Lung (tissue), 17 donors: ENCODE measurements at places on chromosomes 12 and 14. TPM values are rescaled to one million over a fixed set of nuclear protein-coding genes. Genes with fewer than 3 reads are reported as not detected.

Gene PRKD1
- total RNA-seq: 20.9 TPM

Gene ACOT4
- 4.2 TPM for total RNA-seq

Gene REM2
- total RNA-seq: not detected

Gene NOVA1
- total RNA-seq: 3.2 TPM

Gene JDP2
- 34.8 TPM for total RNA-seq

Gene DPPA3
- total RNA-seq: not detected

Gene LRRC10
- not detected for total RNA-seq

Gene LUM
- 278 TPM for total RNA-seq

Gene ANKRD33
- total RNA-seq: 0.14 TPM

Gene FKBP3
- total RNA-seq: 30.6 TPM

Gene ITPK1
- 99.4 TPM for total RNA-seq

Gene RIN3
- total RNA-seq: 55.5 TPM

Gene PUS7L
- total RNA-seq: 10.4 TPM

Gene TAS2R7
- total RNA-seq: not detected

- no peak for DNase-seq
Measured at GRCh38 chr12:5626151-5626550, 194.2 kb downstream of the NTF3 start.

DNA sequence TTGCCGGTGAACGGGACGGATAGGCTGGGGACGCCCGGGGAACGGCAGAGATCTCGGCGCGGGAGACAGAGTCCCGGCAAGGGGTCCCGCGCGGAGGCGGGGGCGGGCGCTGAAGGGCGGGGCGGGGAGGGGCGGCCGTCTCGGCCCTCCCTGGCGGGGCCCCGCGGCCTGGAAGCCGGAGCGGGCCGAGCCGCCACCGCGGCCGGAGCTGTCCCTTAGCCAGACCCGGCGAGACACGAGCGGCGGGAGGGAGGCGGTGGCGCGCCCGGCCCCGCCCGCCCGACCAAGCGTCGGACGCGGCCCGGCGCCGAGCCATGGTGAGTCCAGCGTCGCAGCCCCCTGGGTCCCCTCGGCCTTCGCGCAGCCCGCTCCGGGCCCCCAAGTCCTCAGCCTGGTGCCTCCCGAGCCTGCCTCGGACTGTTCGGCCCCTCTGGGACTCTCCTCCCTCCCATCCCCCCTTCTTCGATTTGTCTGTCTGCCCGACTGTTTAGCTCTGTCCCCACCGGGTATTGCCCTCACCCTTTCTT lies at the start of gene ARHGEF40:
ARHGEF40 (plus strand) TSS at position 222 of the 527 bp plus-strand sequence; CDS start at position 315, 93 bp downstream.
- DNase-seq: peak; percentile 84

DNA sequence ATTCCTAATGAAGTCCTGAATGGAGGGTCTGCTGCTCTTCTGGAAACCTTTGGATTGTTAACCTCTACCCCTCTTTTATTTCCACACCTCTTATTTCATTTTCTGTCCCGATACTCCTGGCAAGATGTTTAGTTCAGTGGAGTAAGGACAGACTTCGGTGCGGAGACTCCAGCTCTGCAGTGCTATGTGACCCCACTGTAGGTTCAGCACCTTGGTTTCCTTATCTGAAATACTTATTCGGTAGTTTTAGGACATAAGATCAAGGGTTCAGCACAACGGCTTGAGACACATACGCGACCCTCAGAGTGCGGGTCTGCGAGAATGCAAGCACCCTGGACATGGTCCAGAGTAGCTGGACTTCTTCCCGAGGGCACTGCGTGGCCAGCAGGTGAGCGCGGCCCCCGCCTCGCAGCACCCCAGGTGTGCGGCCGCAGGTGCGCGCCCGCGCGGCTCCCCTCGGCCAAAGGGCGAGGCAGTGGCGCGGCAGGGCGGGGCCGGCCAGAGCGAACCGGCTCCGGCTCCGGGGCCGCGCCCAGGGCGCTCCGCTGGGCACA lies 465 bp upstream of the FGD4 start:
- peak; percentile 8 for DNase-seq

- DNase-seq: peak; percentile 30
Measured at GRCh38 chr14:90373887-90374286, 22.9 kb upstream of the CALM1 start.

GRCh38 chr12:94025756-94026155 lies 122.6 kb upstream of the PLXNC1 start:
- no peak for DNase-seq

DNA sequence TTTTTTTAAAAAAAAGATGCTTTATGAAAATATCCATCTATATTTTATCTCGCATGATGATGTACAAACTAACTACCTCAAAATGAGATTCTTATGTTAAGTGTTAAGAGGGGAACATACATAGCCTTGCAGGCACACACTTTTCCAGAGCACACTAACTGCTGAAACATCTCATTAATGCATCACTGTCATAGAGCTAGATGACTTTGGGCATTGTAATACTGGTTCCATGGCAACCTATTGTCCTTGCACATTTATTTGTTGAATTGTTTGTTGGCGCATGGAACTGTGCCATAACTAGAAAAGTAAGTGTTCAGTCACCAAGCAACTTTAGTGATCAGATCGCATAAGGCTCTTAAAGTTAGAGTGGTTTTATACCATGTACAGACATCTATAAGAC lies 348.3 kb downstream of the GALC start:
- no peak for DNase-seq

GRCh38 chr14:89550821-89551220 lies 133.8 kb upstream of the FOXN3 start:
- DNase-seq: no peak

DNA sequence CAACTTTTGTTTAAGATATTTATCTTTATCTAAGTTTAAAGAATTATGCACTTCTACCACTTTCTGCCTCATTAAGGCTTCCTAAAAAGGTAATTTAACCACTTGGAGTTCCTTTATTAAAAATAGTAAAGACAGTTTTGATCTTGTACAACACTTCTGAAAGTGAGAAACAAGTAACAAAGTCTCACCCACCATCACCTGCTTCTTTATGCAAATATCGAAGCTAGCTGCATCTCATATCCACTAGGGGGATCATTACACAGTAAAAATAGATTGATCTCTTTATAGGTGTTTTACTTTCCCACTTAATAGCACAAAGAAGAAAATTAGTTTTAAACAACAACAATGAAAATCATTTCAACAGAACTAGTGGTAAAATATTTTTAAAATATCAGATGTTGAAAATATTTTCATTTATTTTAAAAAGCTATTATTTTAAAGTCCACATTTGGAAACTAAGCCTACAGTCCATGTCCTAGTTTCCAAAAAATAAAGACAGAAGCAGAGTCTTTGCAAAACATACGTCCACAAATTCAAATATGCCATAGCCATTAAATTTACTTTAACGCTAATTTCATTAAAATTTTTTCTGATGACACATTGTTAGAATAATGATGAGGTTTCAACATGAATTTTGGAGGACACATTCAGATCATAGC lies 160.0 kb upstream of the SOX5 start:
- no peak for DNase-seq

DNA sequence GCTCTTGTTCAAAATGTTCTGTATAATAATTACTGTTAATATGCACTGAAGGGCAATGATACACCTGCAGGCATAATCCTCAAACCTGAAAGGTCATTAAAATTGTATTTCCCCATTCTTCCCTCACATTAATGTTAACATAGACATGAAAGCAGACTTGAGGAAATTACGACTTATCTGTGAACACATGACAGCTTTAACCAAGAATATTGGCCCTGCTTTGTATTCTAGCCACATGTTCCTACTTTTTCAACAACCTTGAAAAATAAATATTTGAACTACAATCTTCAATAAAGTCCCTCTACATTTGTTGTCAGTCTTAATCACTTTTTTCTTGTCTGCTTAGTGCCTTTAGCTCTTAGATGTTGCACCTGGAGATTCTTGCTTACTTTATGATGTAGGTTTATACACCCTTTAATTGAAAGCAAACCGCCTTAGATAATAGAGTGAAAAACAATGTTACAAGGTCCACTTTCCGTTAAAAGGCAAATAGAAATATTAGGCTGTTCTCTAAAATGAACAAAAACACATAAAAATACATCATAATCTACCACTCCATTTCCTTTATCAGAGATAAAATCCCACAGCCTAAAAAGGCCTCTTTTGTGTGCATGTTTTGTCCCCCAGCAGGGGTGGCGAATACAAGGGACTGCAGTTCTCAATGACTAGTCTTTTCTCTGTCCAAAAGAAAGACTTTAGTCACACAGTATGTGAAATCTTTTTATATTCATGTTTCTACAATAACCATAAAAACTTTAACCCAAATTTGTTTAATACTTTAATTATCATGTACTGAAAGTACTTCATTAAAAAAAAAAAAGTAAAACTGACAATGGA lies 55.9 kb downstream of the ZFC3H1 start:
- no peak for DNase-seq

DNA sequence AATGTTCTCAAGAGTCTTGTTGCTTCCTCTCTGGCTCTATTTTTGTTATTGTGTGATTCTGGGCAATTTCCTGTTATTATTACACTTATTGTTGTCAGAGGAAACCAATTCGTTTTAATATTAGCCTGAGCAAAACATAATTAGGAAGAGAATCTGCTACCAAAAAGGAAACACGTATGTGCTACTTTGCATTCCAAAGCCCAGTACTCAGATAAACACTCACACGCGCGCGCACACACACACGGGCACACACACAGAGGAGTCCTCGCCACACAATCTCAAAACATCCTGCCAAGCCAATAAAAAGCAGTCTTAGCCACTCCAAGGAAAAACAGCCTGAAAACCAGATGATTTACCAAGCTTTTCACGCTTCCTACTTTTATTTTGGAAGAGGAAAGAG lies 400.7 kb downstream of the NUAK1 start:
- peak; percentile 60 for DNase-seq

- no peak for DNase-seq
Measured at GRCh38 chr12:50785406-50786001, 21.6 kb downstream of the ATF1 start.

DNA sequence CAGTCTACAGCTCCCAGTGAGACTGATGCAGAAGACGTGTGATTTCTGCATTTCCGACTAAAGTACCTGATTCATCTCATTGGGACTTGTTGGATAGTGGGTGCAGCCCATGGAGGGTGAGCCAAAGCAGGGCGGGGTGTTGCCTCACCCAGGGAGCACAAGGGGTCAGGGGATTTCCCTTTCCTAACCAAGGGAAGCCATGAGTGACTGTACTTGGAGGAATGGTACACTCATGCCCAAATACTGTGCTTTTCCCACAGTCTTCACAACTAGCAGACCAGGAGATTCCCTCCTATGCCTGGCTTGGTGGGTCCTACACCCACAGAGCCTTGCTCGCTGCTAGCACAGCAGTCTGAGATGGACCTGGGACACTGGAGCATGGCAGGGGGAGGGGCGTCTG lies 21.0 kb upstream of the ABCC9 start:
- no peak for DNase-seq

DNA sequence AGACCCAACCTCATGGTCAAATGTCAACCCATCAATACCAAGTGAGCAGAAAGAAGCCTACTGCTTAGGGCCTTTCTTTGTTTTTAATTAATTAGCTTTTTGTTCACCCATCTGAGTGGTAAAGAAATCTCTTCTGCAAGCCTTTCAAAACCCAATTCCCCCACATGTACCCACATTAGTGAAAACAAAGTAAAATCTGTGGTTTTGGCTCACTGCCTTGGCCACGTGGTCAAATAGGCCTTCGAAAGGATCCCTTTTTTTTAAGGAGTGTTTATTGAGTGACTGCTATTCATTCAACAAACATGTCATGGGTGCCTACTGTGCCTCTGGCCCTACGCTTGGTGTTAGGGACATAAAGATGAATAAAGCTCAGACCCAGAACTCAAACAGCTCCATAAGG lies 160.1 kb downstream of the NUAK1 start:
- no peak for DNase-seq

- DNase-seq: no peak
Measured at GRCh38 chr12:79108962-79109361, 244.4 kb downstream of the SYT1 start.

- DNase-seq: no peak
Measured at GRCh38 chr12:32448586-32448985, 49.2 kb downstream of the FGD4 start.

GRCh38 chr14:105006831-105007592 lies 13.9 kb downstream of the CDCA4 start:
- DNase-seq: no peak

GRCh38 chr14:28141662-28142061 lies 624.9 kb upstream of the FOXG1 start:
- DNase-seq: no peak

- no peak for DNase-seq
Measured at GRCh38 chr12:106329231-106329982, 26.9 kb downstream of the TCP11L2 start.

DNA sequence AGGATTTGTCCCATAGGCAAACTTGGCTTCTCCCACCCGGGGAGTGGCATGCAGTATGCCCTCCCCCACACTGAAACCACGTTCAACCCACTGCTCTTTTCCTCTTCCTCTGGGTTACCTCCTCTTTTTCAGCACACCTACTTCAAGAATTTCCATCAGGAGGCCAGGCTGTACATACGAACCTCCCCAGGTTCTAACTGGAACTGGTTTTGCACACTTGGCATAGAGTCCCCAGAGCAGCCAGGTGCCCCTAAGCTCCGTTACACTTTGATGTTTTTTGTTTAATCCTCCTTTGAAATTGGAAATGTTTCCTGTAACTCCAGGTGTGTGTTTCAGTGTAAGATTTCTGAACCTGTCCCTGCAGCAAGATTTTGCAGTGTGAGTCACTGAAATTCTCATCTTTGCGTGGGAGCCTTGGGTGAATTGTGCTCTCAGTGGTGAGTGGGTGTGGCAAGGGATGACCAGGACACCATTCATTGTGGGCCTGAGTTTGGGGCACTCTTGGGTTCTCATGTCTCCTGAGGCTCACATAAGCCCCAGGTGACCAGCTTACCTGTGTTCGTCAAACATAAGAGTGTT lies 18.2 kb downstream of the CD9 start:
- no peak for DNase-seq

DNA sequence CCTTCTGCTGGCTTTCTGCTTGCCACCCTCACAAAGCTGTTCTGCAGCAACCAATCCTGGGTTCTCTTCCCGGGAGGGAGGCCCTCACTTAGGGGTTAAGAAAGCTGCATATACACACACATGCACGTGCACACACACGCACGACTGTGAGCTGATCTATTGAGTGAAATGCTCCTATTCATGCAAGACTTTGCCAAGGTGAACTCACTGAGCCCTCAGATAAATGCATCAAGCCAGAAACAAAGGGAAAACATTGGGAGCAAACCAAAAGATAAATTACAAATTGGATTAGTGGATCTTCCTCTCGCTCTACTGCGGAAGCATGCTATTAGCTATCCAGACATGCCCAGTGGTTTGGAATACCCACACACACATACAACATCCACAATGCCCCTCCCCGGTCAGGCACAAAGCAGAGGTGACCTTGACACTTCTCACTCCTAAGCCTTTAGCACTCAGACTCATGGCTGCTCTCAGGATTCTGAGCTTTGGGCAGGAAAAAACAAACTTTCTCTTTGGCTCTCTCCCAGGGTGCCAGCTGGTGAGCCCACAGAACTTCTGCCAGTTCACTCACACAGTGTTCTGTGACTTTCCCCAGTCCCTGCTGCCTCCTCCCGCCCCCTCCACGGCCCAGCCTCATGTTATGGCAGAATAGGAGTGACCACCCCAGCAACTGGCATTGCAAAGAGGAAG lies 320.0 kb downstream of the DPF3 start:
- DNase-seq: peak; percentile 39
